Keratinocyte (primary cell): ENCODE measurements at places on chromosomes 6 and 20.

GRCh38 chr6:15837205-15837604 is 174.4 kb upstream of the DTNBP1 start:
- no peak for DNase-seq

GRCh38 chr20:62405981-62406513 is 1.0 kb downstream of the CABLES2 start:
- no peak for DNase-seq

DNA sequence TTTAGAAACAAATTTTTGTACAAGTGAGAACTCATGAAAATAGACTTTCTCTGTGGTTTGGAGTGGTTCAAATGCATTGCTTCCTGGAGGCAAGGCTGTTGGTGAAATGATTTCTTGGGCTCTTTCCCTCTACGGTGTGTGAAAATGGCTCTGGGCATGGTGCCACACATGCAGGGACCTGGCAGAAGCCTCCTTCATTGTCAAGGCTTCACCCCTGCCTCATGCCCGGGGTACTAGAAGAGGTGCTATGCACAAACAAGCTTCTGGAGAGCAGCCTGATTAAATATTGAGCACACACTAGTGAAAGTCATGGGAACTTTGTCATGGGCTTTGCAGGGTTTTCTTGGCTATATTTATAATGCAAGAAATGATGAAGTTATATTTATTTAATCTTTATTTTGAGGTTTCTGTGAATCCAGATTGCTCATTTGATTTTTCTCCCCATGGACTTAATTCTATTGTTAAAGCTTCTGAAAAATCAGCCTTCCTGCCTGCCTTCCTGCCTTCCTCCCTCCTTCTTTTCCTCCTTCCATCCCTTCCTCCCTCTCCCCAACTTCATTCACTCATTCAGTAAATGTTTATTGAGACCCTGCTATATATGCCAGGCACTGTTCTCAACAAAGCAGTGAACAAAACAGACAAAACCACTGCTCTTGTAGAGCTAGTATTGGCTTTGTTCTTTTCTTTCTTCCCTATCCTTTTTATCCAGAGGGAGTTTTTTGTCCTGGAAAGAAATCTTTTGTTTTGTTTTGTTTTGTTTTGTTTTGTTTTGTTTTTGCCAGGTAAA is 21.0 kb downstream of the C6orf89 start:
- DNase-seq, result no peak

GRCh38 chr6:35634316-35634715 is 54.4 kb downstream of the FKBP5 start:
- no peak for DNase-seq

GRCh38 chr6:118535176-118535844 is 12.8 kb upstream of the PLN start:
- no peak for DNase-seq

- no peak for DNase-seq
These were observed 110.3 kb upstream of the BTBD3 start for GRCh38 chr20:11807054-11808048.

- no peak for DNase-seq
These were observed 117.1 kb upstream of the PREP start for GRCh38 chr6:105519954-105520353.

DNA sequence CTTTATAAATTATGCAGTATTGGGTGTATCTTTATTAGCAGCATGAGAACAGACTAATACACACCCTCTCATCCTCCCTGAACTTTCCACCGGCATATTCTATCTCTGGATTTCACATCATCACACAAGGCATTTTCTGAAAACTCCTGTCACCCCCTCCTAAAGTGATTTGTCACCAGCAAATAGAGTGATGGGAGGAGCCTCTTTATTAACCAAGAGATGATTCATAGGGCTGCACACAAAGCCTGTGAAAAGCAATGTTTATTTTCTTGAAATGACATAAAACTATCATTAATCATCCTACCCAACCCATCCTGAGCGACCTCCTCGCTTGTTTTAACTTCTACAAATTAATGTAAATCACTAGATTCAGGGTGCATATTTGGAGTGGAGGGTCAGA is 394.7 kb upstream of the SULF2 start:
- DNase-seq, result no peak

DNA sequence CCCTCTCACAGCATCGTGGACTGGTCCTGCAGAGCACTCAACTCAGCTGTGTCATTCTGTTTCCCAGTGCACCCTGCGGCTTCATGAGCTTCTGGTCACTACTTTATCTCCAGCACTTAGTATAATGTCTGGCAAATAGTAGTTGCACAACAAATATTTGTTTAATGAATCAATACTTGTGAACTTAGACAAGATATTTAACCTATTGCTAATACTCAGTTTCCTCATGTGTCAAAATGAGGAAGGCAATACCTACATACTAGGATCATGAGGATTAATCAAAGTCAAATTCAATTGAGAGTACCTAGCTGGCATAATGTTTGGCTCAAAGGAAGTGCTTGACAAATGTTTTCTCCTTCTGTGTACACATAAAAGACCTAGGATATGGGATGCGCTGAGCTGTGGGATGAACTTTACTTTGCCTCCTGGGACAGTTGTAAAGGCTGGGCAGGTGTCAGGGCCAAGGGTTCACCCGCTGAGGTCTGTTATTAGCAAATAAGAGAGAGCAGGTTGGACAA is 86.3 kb downstream of the FNDC1 start:
- no peak for DNase-seq

GRCh38 chr6:45212976-45213375 is 115.2 kb upstream of the RUNX2 start:
- DNase-seq, result no peak

- DNase-seq, result no peak
These were observed 27.2 kb downstream of the SLC16A10 start for GRCh38 chr6:111114482-111114881.

GRCh38 chr6:7846966-7847818 is 63.4 kb downstream of the TXNDC5 start:
- DNase-seq, result no peak

GRCh38 chr20:52217689-52218395 is 26.3 kb upstream of the ZFP64 start:
- DNase-seq, result no peak

DNA sequence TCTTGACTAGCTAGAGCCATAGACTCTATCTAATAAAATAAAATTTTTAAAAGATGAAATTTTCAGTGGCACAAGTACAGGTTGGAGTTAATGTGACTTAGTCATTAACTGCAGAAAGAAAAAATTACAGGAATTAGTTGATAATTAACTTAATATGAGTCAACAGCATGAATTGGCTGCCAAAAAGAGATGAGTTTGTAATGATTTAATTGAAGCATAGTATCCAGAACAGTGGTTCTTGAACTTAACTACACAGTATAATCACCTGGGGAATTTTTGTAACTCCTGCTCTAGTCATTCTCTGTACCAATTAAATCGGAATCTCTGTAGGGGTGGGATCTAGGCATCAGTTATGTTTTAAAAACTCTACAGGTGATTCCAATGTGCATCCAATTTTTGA is 46.3 kb upstream of the HMGN3 start:
- DNase-seq, result no peak

DNA sequence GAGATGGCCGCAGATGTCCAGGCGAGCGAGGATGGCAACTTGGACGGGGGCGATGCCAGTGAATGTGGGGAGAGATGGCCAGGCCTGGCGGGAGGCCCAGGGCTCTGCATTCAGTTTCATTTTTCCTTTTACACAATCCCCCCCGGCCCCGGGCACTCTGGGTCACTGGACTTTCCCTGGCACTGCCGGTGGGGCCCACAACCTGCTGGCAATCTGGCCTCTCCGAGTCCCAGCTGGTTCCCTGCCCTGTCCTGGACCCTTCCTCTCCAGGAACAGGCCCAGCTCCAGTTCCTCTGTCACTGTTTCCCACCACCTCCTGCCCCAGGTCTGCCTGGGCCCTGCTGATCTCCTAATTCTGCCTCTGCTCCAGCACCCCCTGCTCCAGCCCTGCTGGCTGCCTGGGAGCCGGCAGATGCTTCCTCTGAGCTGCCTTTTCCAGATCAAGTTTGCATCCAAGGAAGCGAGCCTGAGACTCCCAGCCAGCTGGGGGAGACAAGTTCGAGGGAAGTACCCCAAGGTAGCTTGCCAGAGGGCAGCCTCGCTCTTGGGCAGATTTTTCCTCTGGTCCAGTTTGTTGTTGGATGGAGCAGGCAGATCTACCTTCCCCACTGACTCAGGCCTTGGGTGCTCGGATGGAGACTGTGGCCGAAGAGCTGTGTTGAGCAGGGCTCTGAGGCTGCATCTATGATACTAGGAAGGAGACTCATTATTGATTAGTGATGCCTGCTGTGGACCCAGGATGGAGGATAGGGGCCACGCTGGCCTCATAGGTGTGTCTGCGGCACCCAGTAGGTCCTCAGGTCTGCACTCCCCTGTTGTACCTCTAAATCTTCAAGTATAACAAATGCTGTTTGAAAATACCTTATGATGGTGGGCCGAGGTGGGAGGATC is 83.2 kb downstream of the CEBPB start:
- DNase-seq, result no peak

- DNase-seq, result no peak
These were observed at the start of gene SERPINB6 for GRCh38 chr6:2971420-2972218. Gene SERPINB6 (minus strand): TSS chr6:2971567. CDS start chr6:2959332, 12,235 bp downstream.

DNA sequence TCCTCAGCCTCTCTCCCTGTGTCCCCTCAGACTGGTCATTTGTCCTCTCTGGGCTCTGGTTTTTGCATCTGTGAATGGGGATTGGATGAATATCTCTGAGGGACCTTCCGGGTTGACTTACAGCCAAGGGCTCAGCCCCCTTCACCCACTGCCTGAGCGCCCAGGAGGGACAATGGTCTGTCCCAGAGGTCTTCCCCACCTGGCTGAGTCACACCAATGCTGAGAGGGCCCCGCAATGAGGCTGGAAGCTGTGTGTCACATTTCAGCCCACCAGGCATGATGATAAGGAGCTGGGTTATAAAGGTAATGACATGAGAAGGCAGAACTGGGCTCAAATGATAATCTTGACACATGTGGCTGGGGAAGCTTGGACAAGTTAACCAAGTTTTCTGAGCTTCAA is 70.5 kb downstream of the TOX2 start:
- DNase-seq, result no peak

- DNase-seq, result no peak
These were observed 248.9 kb upstream of the FOXQ1 start for GRCh38 chr6:1062786-1063545.

- no peak for DNase-seq
These were observed 9.5 kb upstream of the AKAP12 start for GRCh38 chr6:151230277-151230577.

- DNase-seq, result no peak
These were observed at the start of gene FAXC for GRCh38 chr6:99349171-99350141. Gene FAXC (minus strand): TSS chr6:99349674. CDS start chr6:99349372, 302 bp downstream.

DNA sequence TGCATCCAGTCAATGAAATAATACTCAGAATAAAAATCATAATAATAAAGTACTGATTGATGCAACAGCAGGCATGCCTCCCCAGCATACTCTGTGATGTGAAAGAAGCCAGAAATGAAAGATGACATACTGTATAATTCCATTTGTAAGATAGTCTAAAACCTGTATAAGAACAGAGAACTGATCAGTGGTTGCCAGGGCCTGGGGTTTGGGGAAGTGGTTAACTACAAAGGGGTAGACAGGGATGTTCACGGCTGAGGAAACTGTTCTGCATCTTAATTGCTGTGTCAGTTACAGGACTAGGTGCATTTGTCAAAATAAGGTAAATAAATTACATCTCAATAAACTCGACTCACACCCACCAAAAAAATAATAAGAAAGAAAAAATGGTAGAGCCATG is 81.3 kb upstream of the BMP2 start:
- DNase-seq, result no peak

GRCh38 chr6:125544819-125545218 is 204.6 kb upstream of the HEY2 start:
- no peak for DNase-seq

- no peak for DNase-seq
These were observed 52.5 kb upstream of the TAGAP start for GRCh38 chr6:159097256-159097655.

DNA sequence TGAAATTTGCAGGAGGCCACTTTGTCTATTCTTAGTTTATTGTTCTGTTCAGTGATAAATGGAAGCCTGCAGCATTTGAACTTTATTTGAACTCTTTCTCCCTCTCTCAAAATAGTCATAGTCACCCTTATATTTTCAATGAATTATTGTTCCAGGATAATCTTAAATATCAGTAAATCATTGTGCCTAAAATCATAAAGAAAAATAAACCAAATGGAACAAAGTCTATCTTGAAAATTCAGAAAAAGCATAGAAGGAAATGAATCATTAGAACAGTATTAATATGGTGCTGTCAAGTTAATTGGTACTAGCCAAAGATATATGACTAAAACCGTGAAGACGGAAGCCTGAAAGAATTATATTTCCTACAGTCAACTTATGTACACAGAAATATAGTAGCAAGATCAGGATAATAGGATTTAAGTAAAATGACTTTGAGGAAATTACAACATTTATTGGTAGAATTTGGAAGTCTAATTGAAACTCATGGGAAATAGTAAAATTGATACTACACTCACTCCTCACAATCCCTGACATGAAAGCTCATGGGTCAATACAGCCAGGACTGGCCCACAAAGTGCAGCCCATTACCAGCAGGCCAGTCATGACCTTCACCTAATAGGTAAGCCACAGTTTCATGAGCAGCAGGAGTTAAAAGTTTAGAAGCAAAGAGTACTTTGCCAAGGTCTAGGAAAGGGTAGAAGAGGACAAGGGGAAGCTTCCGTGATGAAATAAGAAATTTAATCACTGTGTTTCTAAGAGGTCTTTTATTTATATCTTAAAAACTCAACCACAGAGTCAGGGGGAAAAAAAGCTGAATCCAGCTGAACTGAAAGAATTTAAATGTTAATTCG is 119.9 kb upstream of the ENPP5 start:
- DNase-seq, result no peak

GRCh38 chr6:148868314-148868713 is 121.5 kb downstream of the UST start:
- DNase-seq, result no peak

GRCh38 chr6:6314596-6314995 is 5.9 kb downstream of the F13A1 start:
- DNase-seq, result no peak

GRCh38 chr6:32953775-32954174 is 878 bp upstream of the HLA-DMA start:
- no peak for DNase-seq

GRCh38 chr6:13229205-13230085 is 98.9 kb downstream of the TBC1D7 start:
- no peak for DNase-seq

- DNase-seq, result peak; percentile 85
These were observed 207.2 kb upstream of the SSTR4 start for GRCh38 chr20:22827916-22828315.

GRCh38 chr6:54299542-54300269 is 8.5 kb upstream of the TINAG start:
- DNase-seq, result no peak

DNA sequence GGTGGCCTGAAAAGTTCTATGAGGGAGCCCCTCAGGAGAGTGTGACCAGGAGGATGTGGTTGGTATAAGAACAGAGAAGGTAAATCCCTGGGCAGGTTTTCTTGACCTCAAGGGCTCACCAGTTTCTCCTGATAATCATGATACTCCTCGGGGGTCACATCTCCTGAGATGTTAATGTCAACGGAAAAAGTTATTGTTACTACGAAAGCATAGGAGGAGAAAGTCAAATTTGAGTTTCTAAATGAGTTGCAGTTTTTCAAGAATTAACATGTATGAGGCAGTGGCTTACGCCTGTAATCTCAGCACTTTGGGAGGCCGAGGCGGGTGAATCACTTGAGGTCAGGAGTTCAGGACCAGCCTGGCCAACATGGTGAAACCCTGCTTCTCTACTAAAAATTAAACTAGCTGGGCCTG is 23.4 kb downstream of the MGME1 start:
- DNase-seq, result no peak

- DNase-seq, result no peak
These were observed 88.2 kb downstream of the HIVEP2 start for GRCh38 chr6:142856624-142857232.
